Left cardiac atrium (tissue), 4 donors: ENCODE measurements at places on chromosomes 7 and 10.

GRCh38 chr10:6217611-6218010 lies 14.9 kb downstream of the PFKFB3 start:
- no peak for DNase-seq

DNA sequence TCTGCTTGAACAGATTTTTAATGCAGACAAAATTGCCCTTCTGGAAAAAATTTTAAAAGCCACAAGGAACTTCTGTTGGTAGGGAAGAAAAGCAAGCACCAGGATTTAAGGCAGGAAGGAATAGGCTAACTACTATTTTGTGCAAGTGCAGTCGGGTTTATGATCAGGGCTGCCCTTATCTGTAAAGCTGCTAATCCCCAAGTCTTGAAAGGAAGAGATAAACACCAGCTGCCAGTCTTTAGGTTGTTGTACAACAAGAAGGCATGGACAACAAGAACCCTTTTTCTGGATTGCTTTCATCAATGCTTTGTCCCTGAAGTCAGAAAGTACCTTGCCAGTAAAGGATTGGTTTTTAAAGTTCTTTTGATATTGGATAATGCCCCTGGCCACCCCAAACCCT lies 40.7 kb downstream of the RALA start:
- no peak for DNase-seq

- no peak for DNase-seq
These were observed 77.3 kb downstream of the CDC14C start for GRCh38 chr7:49001610-49002033.

GRCh38 chr10:117782276-117782675 lies 239.7 kb downstream of the EMX2 start:
- DNase-seq: no peak

DNA sequence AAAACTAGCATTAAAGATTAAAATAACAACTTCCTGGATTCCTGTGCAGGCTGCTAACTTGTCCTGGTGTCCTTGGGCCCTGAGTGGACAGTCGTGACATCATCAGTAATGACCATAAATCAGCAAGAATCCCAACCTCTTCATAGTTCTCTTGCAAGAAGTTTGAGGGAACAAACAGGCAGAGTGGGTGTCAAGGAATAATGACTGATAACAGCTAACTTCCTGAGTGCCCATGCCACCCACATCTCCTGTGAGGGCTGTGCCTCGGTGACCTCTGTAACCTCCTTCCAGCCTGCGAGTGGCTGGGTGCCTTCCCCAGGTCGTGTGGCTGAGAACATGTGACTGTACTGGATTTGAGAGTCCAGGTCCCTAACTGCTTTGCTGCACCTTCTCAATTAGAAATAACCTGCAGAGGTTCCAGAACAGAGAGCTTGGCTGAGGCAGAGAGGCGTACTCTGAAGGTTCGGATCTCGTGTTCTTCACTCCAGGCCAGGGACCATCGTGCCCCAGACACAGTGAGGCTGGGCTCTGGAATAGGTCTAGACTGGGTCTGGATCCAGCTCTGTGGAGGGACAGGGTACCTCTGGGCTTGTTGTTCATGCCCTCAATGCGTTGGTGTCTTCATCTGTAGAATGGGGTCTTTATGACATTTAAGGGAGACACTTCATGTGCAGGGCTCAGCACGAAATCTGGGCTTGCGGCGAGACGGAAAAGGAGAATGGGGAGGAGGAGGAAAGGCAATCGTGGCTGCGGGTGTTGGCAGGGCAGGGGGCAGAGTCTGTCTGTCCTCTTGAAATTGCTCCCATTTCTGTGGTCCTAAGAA lies 313.1 kb upstream of the ZNF32 start:
- no peak for DNase-seq

DNA sequence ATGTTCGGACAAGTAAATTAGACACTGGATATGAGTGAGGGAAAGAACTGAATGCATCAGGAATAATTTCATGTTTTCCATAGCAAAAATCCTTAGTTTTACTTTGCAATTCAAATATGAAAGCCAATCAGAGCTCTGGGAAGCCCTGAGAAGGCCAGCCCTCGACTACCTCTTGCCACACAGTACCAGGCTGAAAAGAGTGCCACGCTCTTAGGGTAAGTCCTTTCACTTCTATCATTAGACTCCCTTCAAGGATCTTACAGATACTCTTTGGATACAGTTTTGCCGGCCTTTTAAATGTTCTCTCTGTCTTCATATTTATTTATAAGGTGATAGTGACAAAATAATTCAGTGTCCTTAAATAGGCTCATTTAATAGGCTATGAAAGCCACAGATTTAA lies 1.9 kb downstream of the COBL start:
- no peak for DNase-seq

GRCh38 chr10:11586170-11586569 lies 25.3 kb downstream of the USP6NL start:
- DNase-seq: no peak

- DNase-seq: no peak
These were observed 452.7 kb downstream of the DPP6 start for GRCh38 chr7:154504918-154505317.

DNA sequence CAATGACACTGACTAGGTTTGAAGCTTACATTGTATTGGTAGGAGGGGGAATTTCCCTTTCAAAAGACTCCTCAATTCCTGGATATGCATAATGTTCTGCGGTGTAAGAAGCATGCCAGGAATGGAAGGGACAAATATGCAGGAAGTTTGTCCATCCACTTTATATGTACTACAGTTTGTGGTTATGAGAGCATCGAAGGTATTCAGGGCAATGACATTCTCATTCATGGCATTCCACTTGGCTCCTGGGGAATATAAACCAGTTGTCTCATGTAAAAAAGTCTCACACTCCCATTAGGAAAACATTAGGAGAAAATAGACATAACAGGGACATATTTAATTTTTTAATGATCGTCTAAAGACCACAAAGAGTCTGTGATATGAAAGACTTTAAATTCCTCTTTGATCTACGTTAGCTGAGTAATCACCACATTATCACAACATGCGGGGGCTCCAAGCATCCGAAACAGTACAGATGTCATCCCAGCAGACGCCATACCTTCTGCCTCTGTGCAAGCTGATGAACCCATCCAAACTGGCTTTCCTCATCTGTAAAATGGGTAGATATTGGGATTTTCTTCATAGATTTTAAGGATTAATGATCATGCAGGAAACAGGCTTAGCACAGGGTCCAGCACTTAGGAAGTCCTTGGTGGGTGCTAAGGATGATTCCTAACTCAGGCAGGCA lies 675.3 kb downstream of the INHBA start:
- DNase-seq: no peak

DNA sequence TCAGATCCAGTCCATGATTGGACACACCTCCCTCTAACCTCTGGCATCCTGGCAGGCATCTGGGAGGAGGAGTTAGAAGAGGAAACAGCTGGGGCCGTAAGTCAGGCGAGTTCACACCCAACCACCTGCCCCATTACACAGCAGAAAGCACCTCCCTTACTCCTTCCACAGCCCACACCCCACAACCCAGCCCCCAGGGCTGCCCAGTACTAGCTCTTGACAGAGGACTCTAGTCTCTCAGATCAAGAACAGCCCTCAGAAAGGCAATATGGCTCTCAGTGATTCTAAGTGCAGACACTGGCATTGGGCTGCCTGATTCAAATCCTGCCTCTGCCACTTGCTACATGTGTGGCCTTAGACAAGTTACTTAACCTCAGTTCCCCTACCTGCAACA lies 34.1 kb downstream of the KCNMA1 start:
- no peak for DNase-seq

GRCh38 chr10:35011771-35012191 lies 78.4 kb downstream of the CUL2 start:
- DNase-seq: no peak

- no peak for DNase-seq
These were observed 154.8 kb downstream of the RPS24 start for GRCh38 chr10:78188446-78188845.

DNA sequence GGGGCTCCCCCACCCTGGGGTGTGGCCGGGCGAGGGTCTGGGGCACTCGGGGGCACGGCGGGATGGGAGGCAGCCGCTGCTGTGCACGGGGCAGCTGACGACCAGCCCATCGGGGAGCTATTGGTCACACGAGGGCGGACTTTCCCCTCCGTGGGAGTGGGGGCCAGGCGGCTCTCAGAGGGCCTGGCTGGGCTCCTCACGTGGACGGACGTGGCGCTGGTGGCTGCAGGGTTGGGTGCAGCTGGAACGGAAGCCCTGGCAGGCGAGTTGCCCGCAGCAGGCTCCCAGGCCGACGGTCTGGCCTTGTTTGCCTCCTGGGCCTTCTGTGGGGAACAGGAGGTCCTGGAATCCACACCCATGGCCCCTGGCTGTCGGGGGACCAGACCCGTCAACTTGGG lies 14.3 kb downstream of the MICALL2 start:
- DNase-seq: no peak

GRCh38 chr7:25659841-25660240 lies 431.6 kb upstream of the NPVF start:
- no peak for DNase-seq

DNA sequence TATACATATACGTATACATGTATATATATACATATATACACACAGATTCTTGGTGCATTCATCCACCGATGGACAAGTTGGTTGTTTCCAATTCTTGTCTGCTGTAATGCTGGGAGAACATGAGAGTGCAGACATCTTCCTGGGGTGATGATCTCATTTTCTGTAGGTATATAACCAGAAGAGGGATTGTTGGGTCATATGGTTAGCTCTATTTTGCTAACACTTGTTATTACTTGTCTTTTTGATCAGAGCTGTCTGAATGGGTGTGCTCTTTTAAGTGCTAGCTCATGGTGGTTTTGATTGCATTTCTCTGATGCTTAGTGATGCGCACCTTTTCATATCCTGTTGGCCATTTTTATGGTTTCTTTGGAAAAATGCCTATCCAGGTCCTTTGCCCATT lies 106.4 kb downstream of the TAX1BP1 start:
- no peak for DNase-seq

DNA sequence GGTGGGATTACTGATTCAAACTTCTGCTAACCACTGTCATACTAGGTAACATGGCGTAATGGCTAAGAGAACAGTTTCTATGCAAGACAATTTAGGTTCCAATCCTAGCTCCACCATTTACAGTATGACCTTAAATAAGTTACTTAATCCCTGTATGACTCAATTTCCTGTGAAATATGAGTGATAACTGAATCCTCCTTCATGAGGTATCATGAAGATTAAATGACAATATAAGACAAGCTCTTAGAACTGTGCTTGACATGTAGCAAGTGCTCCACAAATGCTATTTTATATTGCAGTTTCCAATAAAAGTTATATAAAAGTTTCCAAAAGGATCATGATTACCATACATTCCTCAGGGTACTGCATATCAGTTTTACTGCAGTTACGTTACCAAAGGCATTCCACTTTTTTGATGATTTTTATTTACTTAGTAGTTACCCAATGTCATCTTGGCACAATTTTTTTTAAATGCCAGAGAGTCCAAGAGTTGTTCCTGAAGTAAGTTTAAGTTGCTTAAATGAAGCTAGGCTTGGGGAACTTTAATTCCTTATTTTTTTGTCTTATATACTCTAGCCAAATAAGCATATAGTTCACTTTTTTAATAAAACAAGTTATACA lies 7.1 kb downstream of the DOCK4 start:
- no peak for DNase-seq

DNA sequence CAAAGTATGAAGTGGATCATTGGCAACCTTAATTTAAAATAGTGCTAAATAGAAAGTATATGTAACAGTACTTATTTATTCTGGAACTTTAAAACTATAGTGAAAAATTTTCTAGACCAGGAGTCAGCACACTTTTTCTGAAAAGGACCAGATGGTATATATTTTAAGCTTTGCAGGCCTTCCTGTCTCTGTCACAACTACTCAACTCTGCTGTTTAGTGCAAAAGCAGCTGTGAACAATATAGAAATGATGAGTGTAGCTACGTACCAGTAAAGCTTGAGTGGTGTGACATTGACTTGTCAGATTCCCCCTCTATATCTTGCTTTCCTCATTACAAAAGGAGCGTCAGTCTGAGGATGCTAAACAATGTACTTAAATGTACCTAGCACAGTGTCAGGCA lies 88.1 kb upstream of the IGFBP3 start:
- DNase-seq: no peak

DNA sequence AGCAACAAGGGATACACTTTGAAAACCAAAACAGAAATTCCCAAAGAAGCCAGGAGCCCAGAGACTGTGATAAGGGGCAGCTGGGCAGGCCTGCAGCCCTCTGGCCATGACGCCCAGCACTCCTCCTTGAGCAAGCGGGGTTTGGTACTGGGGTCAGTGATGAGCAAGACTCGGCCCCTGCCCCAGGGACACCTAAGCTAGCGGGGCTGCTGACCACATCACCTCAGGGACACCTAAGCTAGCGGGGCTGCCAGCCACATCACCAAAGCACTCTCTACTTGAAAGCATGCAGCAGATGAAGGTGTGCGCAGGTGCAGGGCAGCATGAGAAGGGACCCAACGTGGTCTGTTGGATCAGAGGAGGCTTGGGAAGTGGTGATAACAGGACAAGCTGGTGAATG lies 108.0 kb upstream of the PPP2R2D start:
- no peak for DNase-seq

- DNase-seq: no peak
These were observed 299.1 kb downstream of the GRID1 start for GRCh38 chr10:86067436-86068050.

DNA sequence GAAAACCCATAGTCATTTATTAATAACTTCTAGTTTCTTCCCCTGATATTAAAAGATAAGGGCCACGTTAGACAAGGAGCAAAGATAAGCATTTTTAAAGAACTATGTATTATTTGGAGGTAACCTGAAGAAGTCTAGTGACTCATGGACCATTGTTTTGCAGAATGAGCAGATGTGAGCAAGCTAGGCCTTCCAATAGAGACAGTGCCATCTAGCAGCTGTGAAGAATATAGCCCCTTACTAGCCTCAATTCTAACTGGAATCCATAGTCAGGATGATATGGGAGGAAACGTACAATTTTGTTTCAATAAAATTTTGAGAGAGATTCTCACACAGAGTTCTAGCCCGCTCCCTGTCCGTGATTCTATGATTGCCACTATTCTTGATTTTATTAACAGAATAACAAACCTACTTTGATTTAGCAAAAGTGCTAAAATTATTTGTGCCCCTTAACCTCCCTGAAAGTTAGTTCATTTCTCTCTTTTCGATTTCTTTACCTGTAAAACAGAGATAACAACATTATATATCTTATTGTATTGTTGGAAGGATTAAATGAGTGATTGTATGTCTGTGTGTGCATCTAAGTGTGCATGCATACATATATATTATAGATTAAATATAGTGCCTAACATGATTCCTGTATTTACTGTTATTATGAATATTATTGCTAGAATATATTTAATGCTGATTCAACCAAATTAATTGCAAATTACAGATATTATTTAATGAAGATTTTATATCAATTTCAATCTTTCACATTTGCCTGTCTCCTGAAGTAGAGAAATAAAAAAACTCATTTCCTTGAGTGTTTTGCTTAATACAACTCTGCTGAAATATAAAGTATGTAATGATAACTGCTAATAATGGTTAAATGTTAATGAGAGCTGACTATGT lies 22.7 kb downstream of the FAM237B start:
- no peak for DNase-seq
